Thyroid gland (tissue), 4 donors: ENCODE measurements at places on chromosomes 6 and 20.
A peak's percentile ranks its signal among the peaks of the same experiment; 100 is the strongest.

GRCh38 chr20:58039274-58040092 lies 189.0 kb downstream of the ANKRD60 start:
- no peaks in the 10 kb centered on the region for H3K36me3 ChIP-seq
- DNase-seq: no peak
- no peak overlapping the region for H3K27ac ChIP-seq
- no peaks in the 10 kb centered on the region for H3K27me3 ChIP-seq
- H3K4me1 ChIP-seq: no peaks in the 10 kb centered on the region
- H3K4me3 ChIP-seq: no peak overlapping the region

DNA sequence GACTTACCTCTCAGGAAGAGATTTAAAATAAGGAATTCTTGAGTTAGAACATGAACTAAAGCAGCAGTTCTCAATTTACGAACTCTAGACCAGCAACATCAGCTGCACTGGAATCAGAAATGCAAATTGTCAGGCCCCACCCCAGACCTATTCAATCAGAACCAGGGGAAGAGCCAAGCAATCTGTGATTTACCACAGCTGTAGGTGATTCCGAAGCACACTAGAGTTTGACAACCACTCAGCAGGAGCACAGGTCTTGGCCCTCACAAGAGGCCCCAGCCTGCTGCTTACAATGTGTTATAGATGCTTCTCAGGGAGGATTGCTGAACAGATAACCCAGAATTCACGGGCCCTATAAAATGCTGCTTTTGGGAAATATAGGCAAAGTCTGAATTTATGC lies 279.2 kb downstream of the PTPRK start:
- no peak overlapping the region for H3K27ac ChIP-seq
- no peak overlapping the region for H3K4me3 ChIP-seq
- H3K36me3 ChIP-seq: no peaks in the 10 kb centered on the region
- no peaks in the 10 kb centered on the region for H3K27me3 ChIP-seq
- no peak for DNase-seq

- H3K36me3 ChIP-seq: no peaks in the 10 kb centered on the region
- H3K27ac ChIP-seq: no peak overlapping the region
- no peak for DNase-seq
These were observed 76.0 kb upstream of the SHLD1 start for GRCh38 chr20:5674176-5674660.

DNA sequence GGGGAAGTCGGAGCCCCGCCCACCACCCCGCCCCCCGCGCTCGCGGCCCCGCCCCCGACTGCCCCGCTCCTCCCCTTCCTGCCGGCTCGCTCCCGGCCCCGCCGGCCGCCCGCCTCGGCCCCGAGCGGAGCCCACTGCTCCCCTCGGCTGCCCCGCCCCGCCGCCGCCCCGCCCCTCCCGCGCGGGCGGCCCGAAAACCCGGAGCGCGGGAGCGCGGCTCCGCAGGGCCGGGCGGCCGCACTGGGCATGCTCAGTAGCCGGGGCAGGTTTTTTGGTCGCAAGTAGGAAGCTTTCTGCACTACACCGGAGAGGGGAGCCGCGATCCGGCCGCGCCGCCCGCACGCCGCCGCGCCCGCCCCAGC lies at the start of gene CDYL:
Gene CDYL (plus strand): TSS at position 274 of the 362 bp plus-strand sequence. CDS start 380 bp downstream, outside the sequence.
- H3K4me3 ChIP-seq: peak within 1 kb of the TSS; percentile 6
- DNase-seq: peak; percentile 86
- H3K27ac ChIP-seq: peak within 1 kb of the TSS; percentile 80
- no peaks in the 10 kb centered on the region for H3K36me3 ChIP-seq
- H3K4me1 ChIP-seq: peaks cover 5% of the 10 kb centered on the region

DNA sequence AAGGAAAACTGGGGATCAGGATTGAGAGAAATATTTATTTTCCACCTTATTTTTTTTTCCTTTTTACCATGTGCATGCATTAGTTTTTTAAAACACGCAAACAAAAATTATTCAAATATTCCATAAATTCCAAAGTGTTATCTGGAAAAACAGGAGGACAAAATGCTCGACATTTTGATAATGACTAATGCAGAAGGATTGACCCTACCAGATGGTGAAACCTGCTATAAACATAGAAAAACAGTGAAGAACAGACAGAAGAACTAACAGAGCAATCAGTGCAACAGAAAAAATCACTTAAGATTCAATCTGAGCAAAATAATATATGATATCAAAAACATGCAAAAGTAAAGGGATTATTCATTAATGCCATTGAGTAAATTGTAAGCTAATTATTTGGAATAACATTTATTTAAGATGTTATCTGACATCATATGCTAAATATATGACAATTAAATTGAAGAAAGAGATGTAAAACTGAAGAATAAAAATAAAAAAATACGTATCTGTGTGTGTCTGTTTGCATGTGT lies 218.4 kb downstream of the LMBRD1 start:
- no peak for DNase-seq
- H3K4me3 ChIP-seq: no peak overlapping the region
- no peaks in the 10 kb centered on the region for H3K36me3 ChIP-seq
- no peaks in the 10 kb centered on the region for H3K27me3 ChIP-seq
- H3K27ac ChIP-seq: no peak overlapping the region

DNA sequence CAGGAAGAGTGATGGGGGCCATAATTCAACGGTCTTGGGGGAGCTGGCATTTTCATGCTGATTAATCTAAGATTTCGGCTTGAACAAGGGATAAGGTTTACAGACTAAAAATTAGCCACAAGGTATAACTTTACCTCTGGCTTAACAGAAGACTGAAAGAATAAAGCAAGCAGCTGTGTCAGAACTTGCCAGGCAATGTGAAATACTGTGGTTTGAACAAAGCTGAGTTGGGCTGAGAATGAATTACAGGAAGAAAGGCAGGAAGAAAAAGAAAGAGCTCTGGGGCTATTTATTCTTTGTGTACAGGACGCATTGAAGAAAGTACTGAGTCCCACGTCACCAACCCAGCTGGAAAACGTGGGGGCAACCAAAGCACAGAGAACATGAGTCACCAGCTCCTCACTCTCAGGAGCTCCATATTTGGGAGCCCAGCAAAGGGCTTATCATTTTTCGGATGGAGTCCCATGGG lies 121.5 kb upstream of the NEDD9 start:
- DNase-seq: no peak
- H3K27me3 ChIP-seq: no peaks in the 10 kb centered on the region
- H3K27ac ChIP-seq: peak overlapping the region; percentile 74
- no peak overlapping the region for H3K4me3 ChIP-seq
- H3K36me3 ChIP-seq: no peaks in the 10 kb centered on the region
- peaks cover 4% of the 10 kb centered on the region for H3K4me1 ChIP-seq

GRCh38 chr6:143026696-143027449 lies 33.8 kb upstream of the AIG1 start:
- H3K27me3 ChIP-seq: no peaks in the 10 kb centered on the region
- no peaks in the 10 kb centered on the region for H3K36me3 ChIP-seq
- no peak overlapping the region for H3K4me3 ChIP-seq
- DNase-seq: peak; percentile 64
- H3K4me1 ChIP-seq: peaks cover 4% of the 10 kb centered on the region

GRCh38 chr6:163813979-163814493 lies 399.5 kb downstream of the QKI start:
- no peaks in the 10 kb centered on the region for H3K27me3 ChIP-seq
- DNase-seq: no peak
- no peaks in the 10 kb centered on the region for H3K36me3 ChIP-seq
- H3K27ac ChIP-seq: no peak overlapping the region
- H3K4me3 ChIP-seq: no peak overlapping the region
- H3K4me1 ChIP-seq: peaks cover 3% of the 10 kb centered on the region
